ENCODE measurements at places on chromosomes 3 and 15. TPM values are rescaled to one million over a fixed set of nuclear protein-coding genes. Genes with fewer than 3 reads are reported as not detected.

The KLF13 gene
- total RNA-seq = 57.9 TPM

The WDR93 gene
- not detected for total RNA-seq

The ANKUB1 gene
- total RNA-seq = 0.82 TPM

The CRYGS gene
- total RNA-seq = 1.1 TPM

The CCDC54 gene
- not detected for total RNA-seq

All from foreskin keratinocyte (primary cell).